ENCODE measurements at places on chromosomes 7 and 10.
A peak's percentile ranks its signal among the peaks of the same experiment; 100 is the strongest.

DNA sequence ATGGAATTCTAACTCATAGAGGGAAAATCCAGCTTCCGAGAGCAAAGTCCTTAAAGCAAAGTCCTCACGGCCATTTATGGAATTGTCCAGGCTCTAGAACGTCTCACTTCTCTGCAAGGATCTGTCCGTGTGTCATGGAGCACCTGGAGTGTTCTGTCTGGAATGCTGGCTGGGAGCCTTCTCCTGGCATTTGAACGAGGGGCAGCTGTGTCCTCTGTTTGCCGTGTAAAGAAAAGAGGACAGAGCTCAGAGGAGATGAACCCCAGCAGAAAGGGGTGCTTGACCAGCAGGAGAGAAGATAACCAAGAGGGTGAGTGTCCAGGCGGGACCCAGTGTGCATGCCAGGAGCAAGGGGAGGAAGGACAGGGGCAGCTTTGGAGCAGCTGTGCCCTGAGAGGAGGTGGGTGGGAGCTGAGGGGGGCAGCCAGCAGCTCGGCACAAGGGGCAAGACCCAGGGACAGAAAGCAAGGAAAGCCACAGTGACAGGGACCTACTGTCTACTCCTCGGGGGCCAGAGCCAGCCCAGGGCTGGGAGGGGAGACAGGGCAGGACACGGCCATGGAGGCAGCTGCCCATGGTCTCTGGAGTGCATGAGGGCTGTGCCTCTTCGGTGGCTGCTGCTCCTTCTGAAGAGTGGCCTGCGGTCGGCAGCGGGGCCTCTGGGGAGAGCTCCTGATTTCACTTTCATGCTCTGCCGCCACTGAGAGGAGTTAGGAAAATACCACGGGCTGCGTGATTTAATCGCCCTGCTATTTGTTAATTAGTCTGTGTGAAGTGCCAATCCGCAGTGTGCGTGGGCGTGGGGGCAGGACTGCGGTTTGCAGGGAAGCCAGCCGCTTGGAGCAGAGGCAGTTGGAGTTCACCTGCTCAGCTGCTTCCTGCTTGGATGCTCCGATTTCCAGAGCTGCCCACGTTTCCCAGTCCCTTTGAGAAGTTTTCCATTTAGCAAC, 149.3 kb upstream of the SHH start:
- DNase-seq = peak; percentile 15

- DNase-seq = no peak
Observed at GRCh38 chr10:102923601-102924000, 5.5 kb downstream of the CNNM2 start.

DNA sequence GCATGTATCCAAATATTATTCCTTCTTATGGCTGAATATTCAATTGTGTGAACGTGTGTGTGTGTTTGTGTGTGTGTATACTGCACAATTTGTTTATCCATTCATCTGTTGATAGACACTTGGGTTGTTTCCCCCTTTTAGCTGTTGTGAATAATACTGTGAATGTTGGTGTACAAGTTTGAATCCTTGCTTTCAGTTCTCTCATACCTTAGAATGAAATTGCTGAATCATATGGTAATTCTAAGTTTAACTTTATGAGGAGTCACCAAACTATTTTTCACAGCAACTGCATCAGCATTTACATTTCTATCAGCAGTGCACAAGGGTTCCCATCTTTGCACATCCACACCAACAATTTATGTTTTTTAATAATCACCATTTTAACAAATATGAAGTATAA, 86.9 kb upstream of the GATAD1 start:
- no peak for DNase-seq

DNA sequence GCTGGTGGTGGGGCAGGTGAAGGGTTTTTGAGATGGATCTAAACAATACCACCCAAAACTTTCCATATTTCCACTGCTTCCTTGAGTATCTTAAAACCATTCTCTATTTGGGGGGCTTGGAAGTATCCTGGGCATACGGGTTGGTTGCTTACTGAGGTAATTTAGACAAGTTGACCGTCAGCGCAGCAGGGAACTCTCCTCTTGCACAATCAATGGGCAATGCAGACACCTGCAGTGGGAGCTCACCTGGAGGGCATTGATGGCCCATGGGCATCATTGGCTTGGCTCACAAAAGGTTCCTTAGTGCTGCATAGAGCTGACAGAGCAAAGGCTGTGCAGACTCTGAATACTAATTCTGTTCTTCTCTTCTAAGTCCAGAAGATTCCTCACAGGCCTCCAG, 101.5 kb downstream of the EPDR1 start:
- no peak for DNase-seq

- DNase-seq = peak; percentile 89
Observed at GRCh38 chr10:70052462-70053217, at the start of gene MACROH2A2. Gene MACROH2A2 (plus strand): TSS chr10:70052846. CDS start chr10:70075659, 22,813 bp downstream.
